ENCODE measurements at places on chromosomes 7 and 10. TPM values are rescaled to one million over a fixed set of nuclear protein-coding genes. Genes with fewer than 3 reads are reported as not detected.

Gene HOXA11
- 1.2 TPM for total RNA-seq

Gene GDF10
- not detected for total RNA-seq

- peak; percentile 10 for DNase-seq
These were observed 78.9 kb downstream of the CHRM2 start for GRCh38 chr7:136947347-136947746.

- DNase-seq, result no peak
These were observed 68.3 kb downstream of the HIPK2 start for GRCh38 chr7:139709485-139709884.

- no peak for DNase-seq
These were observed 88.7 kb downstream of the SLIT1 start for GRCh38 chr10:97097084-97097433.
